ENCODE measurements at places on chromosomes 6 and 20.

- no peak for DNase-seq
Measured at GRCh38 chr6:44102527-44102926, 24.7 kb downstream of the MRPL14 start.

DNA sequence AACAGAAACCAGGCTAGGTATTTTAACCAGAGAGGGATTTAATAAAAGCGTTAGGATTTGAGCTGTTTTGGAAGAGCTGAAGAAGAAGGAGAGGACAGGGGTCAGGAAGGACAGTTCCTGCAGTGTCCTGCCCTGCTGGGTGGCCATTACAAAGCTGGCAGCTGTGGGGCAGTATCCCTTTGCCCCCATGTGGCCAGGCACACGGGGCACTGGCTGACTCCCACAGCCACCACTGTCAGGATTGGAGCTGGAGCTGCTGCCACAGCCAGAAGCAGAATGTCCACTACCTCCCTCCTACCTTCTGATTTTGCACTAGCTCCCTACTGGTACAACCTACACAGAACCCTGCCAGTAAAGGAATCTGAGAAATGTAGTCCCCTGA, 46.5 kb downstream of the SLC22A3 start:
- no peak for DNase-seq

DNA sequence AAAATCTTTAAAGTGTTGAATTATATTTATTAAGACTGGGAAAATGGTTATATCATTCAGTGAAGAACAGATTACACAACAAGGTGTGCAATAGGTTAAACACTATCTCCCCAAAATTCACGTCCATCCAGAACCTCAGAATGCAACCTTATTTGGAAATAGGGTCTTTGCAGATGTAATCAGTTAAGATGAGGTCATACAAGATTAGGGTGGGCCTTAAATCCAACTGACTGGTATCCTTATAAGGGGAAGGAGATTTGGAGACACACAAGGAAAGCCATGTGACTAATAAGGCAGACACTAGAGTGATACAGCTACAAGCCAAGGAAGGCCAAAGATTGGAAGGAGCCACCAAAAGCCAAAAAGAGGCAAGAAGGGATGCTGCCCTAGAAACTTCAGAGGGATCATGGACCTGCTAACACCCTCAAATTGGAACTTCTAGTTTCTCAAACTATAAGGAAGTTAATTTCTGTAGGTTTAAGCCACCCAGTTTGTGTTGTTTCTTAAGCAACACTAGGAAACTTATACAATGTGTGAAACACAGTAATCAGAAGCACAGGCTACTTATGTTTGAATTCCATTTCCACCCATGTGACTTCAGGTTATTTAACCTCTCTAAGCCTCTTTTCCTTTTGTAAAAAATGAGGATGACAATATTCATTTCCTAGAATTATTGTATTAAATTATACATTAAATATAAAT, 16.9 kb downstream of the ILRUN start:
- no peak for DNase-seq

DNA sequence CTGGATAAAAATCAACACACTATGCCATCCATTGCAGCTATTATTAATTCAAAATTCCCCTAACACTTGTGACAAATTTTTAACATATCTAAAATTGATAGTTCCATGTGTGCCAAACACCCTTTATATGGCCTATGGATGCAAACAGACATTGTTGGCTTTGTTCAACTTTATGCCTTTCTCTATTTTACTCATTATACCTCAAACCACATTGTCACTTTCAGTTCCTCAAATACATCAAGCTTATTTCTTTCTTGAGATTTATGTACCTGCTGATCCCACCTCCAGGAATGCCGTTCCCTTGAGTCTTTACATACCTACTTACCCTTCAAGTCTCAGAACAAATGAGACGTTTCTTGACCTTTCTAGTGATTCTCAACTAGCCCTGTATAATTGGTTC, 193.5 kb upstream of the PLN start:
- DNase-seq: no peak

DNA sequence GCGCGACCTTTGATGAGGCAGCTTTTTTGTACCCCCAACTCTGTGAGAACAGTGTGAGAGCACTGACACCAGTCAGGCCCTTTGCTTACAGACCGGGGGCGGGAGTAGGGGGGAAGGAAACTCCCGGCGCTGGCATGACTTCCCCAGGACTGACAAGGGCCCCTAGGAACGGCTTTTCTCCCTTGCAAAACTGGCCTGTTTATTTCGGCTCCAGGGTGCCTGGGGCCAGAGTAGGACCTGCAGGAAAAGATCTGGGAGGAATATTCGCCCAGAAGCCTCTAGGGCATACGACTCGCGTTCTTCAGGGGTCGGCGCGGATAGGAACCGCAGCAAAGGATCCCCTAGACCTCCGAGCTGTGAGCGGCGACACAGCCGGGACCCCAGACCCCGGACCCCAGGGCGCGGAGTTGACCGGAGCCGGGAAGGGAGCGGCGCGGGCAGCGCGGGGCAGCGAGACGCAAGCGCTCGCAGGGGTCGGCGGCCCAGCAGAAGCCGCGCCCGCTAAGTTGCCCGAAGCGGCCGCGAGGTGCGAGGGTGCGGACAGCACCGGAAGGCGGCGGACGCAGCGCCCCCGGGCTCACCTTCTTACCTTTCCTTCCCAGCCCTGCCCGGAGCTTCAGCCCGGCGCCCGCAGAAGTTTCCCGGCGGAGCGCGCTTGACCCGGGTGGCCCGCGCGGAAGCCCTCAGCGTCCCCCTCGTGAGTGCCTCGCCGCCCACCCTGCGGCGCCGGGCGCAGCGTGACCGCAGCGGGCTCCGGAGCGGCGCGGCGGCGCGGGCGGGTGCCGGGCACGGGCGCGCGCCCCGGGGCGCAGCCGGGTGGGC, at the start of gene POPDC3:
TSS of gene POPDC3 (minus strand) at position 771 of the 822 bp plus-strand sequence. CDS start 18,105 bp downstream, outside the sequence.
- DNase-seq: no peak

DNA sequence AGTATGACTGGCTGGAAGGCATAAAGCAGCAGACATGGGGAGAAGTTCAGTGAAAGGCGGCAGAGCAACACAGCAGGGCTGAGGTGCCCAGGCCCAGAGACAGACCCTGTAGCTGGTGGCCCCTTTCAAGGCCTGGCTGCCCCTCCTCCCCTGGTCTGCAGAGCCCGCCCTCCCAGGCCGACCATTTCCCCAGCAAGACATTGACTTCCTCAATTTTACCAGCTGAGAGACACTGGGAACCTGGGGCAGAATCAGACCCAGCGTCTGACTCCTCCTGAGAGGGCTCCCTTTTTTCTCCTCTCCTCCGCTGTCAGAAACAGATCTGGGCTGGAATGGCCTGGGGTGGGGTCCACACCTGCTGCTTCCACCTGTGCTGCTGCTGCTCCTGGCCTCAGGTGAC, at the start of gene TREML4:
TSS of gene TREML4 (plus strand) at position 254 of the 400 bp plus-strand sequence. CDS start at position 333, 79 bp downstream.
- no peak for DNase-seq

- no peak for DNase-seq
Measured at GRCh38 chr20:57476084-57476526, 48.8 kb downstream of the CTCFL start.

GRCh38 chr20:20489648-20490341, 121.9 kb downstream of the INSM1 start:
- no peak for DNase-seq

- DNase-seq: no peak
Measured at GRCh38 chr6:127921982-127922381, 21.1 kb upstream of the THEMIS start.

DNA sequence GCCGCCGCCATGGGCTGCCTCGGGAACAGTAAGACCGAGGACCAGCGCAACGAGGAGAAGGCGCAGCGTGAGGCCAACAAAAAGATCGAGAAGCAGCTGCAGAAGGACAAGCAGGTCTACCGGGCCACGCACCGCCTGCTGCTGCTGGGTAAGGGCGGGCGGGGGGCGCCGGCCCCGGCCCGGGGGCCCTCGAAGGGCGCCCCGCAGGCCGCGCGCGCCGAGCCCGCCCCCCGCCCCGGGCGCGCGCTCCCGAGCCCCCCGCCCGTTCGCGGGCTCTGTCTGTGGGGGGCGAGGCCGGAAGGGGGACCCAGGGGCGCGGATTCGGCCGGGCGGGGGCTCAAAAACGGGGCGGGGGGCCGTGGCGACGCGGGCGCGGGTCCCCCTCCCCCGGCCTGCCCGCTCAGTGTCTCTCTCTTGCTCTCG, 39.2 kb downstream of the GNAS start:
- DNase-seq: no peak

GRCh38 chr6:5762561-5762968, 244.2 kb downstream of the NRN1 start:
- no peak for DNase-seq

DNA sequence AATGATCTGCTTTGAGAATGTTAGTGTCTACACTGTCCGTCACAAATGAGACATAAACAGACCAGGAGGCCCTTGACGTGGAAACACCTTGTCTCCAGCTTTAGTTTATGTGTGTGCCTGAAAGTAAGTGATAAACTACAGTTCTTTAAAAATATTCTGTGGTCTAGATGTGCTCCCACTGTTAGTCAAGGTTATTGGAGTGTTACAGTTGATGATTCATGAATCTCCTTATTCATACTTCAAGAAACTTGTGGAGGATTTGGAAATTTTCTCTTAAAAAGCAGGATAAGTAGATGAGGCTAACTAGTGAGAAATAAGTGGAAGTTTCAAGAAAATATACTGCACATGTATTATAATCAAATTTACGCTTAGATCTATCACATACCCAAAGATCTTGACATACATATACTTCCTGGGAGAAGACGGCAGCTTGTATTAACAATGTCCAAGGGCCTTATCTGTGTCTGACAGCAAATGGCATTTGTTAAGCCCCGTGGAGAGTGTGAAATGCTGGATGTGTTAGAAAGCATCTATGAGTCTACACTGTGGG, 90.5 kb upstream of the MBOAT1 start:
- no peak for DNase-seq

DNA sequence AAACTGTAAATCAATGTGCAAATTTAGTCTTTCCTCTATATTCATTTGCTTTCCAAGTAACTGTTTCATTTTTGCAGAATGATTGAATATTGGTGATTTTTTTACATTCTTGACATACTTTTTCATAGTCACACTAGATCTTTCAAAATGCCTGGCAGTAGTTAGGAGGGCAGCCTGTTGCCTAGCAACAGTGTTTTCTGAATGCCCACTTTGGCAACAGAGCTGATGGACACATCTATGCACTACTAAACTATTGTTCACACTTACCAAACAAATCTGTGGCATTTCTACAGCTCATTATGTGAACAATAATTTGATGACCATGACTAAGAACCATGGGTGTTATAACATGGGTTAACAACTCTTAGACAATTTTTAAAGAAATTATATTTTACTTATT, 438.0 kb upstream of the IMPG1 start:
- no peak for DNase-seq

DNA sequence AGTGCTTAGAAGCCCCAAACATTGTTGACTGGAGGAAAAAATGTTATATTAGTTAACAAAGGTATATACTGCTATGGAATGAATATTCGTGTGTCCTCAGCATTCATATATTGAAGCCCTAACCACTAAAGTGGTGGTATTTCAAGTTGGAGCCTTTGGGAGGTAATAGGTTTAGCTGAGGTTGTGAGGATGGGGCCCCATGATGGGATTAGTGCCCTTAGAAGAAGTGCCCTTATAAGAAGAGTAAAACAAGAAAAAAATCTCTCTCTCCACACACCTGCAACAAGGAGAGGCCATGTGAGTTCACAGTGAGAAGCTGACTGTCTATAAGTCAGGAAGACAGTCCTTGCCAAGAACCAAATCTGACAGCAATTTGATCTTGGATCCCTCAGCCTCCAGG, 761.7 kb upstream of the FLRT3 start:
- no peak for DNase-seq

DNA sequence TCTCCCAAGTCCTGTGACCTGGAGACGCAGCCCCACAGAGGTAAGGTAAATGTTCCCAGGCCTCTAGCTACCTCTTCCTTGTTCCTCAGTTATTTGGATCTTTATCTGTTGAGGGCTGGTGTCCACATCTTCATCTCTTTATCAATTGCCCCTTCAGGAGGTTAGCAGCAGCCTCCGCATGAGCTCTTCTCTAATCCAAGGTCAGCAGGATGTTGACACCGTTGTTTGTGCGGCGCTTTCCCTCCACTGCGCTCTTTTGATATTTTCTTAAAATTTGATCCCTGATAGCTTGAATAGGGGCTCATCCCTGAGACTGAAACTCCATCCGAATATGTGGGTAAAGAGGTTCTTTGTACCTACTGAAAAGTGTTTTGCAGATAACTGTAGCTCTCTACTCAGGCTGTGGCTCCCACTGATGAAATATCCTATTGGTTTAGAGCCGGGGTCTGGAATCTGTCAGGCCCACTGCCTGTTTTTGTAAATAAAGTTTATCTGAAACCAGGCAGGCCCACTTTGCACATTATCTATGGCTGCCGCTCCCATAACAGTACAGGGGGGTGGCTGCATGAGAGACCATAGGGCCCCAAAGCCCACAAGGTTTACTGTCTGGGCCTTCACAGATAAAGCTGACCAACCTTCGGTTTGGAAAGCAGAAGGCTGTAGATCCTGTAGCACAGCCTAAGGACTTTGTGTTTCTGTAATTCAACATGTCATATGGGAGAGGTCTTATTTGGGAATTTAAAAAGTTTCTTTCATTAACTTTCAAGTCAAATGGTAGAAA, 362.6 kb downstream of the QKI start:
- no peak for DNase-seq

GRCh38 chr20:5297280-5298004, 19.3 kb downstream of the PROKR2 start:
- DNase-seq: no peak

DNA sequence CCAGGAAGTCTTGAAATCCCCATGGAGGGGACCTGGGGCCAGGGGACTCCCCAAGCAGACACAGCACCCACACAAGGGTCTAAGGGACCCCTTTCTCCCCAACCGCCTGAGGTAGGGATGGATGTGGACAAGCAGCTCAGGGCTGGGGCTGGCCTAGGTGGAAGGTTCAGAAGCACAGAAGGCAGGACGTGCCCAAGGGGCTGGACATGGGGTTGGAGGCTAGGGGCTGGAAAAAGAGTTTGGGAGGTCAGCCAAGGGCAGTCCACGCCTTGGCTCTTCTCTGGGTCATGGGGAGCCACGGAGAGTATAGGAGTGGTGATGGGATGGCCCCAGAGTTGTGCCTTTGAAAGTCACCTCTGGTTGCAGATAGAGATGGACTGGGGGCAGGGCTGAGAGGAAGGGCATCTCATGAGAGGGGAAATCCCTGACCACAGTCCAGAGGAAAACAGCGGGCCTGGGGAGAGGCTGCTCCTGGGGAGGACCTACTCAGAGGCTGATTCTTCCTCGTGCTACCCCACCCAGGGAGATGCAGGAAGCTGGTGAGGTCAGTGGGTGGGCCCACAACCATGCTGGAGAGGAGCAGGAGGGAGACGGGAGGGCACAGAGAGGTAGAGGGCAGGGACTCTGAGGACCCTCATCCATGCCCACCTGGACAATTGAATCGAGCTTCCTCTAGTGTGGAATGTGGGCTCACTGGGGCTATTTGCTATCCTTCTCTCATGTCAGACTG, 2.5 kb upstream of the HSPA12B start:
- DNase-seq: no peak

- DNase-seq: no peak
Measured at GRCh38 chr20:22563062-22563965, 21.1 kb downstream of the FOXA2 start.

All from right atrium auricular region (tissue), 2 donors.